T47D (cell line): ENCODE measurements at places on chromosomes 6 and 20.

DNA sequence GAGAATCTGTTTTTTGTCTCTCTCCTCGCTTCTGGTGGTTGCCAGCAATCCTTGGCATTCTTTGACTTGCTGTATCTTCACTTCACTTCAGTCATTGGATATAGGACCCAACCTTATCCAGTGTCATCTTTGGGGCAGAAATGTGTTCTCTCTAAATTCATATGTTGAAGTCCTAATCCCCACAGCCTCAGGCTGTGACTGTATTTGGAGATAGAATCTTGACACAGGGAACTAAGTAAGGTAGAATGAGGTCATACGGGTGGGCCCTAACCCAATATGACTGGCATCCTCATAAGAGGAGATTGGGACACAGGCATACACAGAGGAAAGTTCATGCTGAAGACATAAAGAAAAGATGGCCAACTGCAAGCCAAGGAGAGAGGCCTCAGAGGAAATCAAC, 51.9 kb upstream of the TPD52L1 start:
- peak; percentile 89 for DNase-seq

- no peak for DNase-seq
Observed at GRCh38 chr6:14452567-14453527, 335.3 kb downstream of the CD83 start.

DNA sequence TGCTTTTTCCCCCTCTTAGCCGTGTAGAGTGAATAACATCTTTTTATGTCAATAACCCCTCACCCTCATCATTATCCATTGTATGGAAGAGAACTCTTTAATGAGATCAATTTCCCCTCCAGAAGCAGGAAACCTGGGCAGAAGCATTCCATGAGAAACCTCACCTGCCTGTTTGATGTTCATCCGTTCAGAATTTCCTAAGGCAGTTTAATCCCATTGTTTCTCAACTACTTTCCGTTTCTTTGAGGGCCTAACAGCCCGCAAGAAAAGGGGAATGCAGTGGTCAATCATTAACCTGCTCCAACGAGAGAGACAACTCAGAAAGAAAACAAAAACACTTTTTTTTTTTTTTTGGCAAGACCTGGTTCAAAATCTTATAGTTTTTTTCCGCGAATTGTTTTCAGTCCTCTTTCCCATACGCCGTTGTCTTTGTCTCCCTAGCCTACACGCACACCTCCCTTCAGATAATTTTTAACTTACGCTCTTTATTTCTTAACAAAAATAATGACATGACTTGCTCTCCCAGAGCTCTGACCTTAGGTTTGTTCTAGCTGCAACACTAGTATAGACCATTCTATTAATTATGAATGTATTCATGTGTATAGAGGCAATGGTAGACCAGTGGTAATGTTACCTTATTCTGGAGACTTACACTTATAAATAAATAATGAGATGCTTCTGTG, 25.6 kb upstream of the ID4 start:
- DNase-seq: no peak

- no peak for DNase-seq
Observed at GRCh38 chr20:22001886-22002285, 296.4 kb downstream of the PAX1 start.

DNA sequence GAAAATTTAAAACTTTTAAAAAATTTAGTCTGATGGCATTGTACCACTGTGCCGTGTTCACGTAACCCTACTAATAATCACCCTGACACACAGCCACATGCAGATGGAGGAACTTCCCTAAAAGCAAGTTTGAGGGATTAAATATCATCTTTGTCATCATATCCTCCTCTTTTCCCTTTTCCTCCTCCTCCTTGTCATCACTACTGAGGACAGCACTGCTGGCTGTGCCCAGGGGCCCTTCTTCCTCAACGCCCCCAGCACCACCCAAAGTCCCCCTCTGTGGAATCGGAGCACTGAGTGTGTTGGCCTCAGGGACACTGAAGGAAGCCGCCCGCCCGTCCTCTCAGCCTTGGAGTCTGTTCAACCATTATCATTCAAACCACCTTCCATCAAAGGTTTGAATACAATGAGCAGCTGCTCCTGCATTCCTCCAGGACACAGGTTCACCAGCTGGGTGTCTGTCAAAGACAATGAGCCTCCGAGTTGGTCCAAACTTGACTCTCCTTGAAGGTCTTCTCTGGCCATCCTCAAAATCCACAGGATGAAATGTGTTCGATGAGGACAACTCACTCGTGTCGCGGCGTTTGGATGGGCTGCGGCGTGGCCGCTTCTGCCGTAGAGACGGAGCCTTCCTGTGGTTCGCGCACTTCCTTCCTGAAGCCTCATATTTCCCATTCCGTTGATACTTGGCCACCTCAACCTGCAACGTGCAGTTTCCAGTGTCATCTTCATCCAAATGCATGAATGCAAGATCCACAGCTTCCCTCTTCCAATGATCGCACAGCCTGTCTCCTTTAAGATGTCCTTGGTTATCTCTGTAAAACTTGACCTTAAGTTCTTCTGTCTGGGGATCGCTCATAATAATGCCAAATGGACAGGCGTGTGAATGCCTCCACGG, 23.3 kb downstream of the NQO2 start:
- no peak for DNase-seq

DNA sequence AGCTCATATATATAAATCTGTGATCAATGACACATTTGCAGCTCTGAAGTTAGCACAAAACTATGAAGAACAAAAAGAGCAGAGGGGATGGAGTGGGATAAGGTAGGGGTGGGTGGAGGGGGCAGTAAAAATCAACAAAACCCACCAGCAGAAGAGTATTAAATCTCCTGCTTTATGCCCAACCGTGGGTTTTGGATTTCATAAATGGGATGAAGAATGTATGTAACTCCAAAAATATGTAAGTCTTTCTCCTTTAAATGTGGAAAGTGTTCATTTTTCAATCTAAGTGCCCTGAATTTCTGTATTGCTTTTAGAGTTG, 480.3 kb upstream of the MARCKS start:
- DNase-seq: no peak

- no peak for DNase-seq
Observed at GRCh38 chr6:136751522-136751956, 40.7 kb downstream of the MAP3K5 start.

DNA sequence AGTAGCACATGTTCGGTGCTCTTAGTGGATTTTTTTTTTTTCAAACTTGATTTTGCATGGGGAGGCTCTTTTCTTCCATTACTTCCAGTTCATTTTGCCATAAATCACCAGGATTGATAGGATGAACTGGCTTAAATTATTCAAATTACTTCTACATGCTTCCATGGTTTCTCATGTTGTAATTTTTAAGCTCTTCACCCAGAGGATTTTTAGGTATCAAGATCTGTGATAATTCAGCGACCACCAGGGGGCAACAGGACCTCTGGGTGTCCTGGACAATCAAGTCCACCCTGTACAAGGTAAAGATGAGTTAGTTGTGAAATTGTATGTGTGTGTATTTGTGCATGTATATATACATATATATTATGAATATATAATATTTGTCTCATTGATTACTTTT, 4.2 kb upstream of the EPHA7 start:
- DNase-seq: no peak

DNA sequence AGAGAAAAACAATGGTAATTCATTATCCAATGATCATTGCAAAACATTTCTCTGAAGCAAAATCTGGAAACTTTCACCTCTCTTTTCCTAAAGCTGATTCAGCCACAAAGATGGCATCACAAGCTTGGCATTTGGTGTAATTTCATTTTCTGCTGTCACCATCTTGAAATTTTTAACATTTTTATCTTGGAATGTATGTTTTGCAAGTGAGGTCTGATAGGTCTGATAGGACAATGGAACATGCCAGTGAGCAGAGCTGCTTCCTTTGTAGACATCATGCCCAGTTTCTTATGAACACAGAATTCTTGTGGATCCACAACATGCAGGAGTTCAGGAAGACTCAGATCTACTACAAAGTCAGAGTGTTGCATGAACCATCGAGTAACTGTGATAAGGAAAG, 969.6 kb downstream of the EYS start:
- no peak for DNase-seq

- no peak for DNase-seq
Observed at GRCh38 chr20:52103913-52104545, 87.5 kb downstream of the ZFP64 start.

DNA sequence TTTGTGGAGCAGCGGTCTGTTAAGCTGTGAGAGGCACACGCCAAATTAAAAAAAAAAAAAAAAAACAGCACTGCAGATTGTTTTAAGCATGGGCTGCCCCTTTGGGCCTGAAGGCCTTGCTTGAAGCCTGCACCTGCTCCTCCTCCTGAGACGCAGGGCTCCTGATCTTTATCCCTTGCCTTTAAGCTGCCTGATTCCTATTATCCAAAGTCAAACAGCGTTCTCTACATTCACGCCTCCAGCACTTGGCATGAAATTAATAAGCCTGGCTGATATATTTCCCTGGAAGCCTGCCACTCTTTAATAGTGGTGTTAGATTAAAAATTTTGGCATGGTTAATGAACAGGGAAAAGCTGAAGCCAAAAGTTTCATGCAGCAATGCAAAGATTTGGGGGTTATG, 163.9 kb downstream of the FAXC start:
- DNase-seq: peak; percentile 7

GRCh38 chr6:132960720-132961119, 146.4 kb downstream of the RPS12 start:
- peak; percentile 93 for DNase-seq

- no peak for DNase-seq
Observed at GRCh38 chr20:17391127-17391771, 139.9 kb downstream of the BFSP1 start.

GRCh38 chr6:33114406-33114805, 38.6 kb downstream of the HLA-DPB1 start:
- DNase-seq: no peak

DNA sequence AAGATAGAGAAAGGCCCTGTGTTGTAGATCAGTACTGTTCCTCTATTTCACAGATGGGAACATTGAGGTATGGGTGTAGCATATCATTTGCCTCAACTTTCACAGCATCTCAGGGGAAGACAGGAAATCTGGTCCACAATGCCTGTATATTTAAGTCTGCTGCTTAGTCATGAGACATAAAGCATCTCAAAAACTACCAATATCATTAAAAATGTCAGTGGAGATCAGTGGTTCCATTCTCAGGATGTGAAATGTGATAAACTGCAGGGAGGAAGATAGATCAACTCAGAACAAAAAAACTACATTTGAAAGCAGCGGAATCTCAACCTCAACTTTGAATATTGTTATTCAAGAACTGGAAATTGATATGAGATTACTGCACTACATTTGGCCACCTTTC, 192.9 kb upstream of the PREP start:
- DNase-seq: no peak

DNA sequence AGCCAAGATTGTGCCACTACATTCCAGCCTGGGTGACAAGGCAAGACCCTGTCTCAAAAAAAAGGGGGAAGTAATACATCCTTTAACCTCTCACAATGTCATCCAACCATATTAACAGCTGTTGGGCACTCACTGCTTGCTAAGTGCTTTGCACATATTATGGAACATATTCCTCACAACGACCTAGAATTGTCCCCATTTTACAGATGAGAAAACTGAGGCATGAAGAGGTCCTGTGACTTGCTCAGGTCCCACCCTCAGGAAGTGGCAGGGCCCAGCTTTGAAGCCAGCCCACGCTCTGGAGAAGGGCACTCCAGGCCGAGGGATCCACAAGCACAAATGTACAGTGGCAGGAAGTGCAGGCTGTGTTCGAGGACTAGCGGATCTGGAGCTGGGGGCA, 33.3 kb downstream of the BPIFB1 start:
- no peak for DNase-seq

DNA sequence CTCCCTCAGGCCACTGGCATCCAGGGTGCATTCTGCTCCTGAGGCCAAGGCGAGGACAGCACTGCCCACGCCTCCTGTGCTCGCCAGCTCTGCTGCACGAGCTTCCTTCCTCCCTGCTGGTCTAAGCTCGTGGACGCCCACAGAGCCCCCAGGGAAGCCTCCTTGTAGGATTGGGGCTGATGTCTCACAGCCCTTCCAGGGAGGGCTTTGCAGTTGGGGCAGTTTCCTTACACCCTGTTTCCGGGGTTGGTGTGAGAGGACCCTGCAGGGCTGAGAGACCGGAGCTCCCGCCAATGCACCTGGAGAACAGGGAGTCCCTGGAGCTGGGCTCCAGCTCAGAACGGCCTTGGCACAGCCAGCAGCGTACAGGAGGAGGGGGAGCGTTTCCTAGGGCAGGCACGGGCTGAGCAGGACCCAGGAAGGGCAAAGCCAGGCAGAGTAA, 172.4 kb upstream of the PDE10A start:
- peak; percentile 44 for DNase-seq

GRCh38 chr6:21147995-21148394, 445.6 kb upstream of the SOX4 start:
- DNase-seq: no peak

DNA sequence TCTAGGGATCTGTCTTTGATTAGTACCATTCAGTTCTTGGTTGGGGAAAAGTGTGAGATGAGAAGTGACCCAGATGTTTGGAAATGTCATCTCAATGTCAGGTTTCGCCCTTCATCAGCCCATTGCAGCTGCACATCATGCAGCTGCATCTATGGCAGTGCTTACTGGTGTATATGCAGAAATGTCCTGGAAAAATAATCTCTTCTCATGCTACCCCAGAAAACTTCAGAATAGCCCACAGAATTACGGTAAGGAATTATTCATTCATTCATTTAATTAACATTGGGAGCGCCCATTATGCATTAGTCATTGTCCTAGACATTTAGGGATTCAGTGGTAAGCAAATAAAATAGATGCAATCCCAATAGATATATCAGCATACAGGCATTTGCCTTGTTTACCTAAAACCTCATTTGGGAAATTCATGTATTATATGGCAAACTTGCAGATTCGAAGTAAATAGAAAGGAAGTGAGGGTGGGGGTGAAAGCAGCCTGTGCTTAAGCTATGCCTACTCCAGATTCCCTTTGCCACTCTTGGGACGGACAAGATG, 89.2 kb downstream of the PDE7B start:
- no peak for DNase-seq

- DNase-seq: no peak
Observed at GRCh38 chr6:23282252-23283021, 713.1 kb downstream of the HDGFL1 start.

DNA sequence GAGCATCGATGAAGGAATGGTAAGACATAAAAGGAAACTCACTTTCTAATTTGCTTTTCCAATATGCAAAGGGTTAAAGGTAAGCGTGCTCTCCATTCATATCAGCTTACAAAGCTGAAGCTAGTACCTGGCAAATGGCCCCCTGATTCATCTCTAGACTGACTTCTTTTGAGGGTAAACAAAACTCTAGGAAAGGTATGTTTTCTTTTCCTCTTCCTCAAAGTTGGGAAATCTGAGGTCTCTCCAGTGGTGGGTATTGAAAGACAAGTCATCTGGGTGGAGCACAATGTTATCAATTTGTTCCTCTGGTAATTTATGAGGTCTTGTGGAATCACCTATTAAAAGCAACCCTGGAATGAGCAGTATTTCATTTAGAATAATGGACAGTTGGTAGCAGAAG, 7.9 kb upstream of the FBXO30 start:
- DNase-seq: no peak

GRCh38 chr6:37549558-37549957, 49.9 kb upstream of the CCDC167 start:
- DNase-seq: no peak
